ENCODE measurements at places on chromosomes 4 and X. TPM values are rescaled to one million over a fixed set of nuclear protein-coding genes. Genes with fewer than 3 reads are reported as not detected.

PPP1R2C gene
- total RNA-seq: not detected

GABRQ gene
- total RNA-seq: not detected

CORIN gene
- 2.4 TPM for total RNA-seq

AKAP14 gene
- total RNA-seq: not detected

NCAPG gene
- 3.7 TPM for total RNA-seq

CENPVL2 gene
- total RNA-seq: not detected

MAGEA9B gene
- not detected for total RNA-seq

Measured in smooth muscle cell of the pulmonary artery (primary cell).